Neuronal stem cell (in vitro differentiated cells): ENCODE measurements at places on chromosomes 16 and 17.

GRCh38 chr16:68179855-68180254, 56.1 kb downstream of the ESRP2 start:
- DNase-seq, result no peak

- DNase-seq, result no peak
These were observed 74.5 kb upstream of the METRNL start for GRCh38 chr17:83004791-83005380.

- no peak for DNase-seq
These were observed 256.9 kb upstream of the SALL1 start for GRCh38 chr16:51407921-51408320.

- DNase-seq, result no peak
These were observed 177.9 kb downstream of the SEC14L1 start for GRCh38 chr17:77318491-77319210.

DNA sequence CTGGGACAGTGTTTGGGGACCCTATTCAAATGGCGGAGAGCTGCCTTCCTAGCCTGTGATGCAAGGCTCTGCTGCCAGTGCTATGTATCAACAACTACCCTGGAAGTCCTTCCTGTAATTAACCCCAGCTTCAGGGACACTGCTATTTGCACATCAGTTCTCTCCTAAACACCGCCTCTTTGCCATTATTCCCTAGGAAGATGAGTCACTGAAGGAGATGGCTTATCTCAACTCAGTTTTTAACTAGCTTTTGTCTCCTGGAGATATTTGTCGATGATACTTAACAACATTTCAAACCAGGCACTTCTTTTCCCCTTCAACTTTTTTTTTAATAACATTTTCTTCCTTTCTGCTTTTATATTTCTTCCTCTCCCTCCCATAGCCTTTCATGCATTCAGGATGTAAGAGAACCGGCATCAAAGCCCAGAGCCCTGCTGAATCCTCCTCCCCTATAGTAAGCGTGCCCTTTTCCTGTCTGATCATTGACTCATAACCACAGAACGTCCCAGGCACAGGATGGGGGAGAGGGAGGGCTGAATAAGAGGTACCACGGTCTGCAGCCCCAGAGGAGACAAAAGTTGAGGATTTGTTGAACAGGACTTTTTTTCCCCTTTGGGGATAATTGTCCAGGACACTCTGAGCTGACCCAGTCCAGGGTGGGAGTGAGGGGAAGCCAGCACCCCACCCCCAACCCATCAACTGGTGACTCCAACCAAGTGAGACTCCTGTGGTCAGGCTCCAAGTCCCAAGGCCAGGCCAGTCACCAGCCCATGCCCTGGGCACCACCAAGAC, 387.8 kb upstream of the SALL1 start:
- no peak for DNase-seq

DNA sequence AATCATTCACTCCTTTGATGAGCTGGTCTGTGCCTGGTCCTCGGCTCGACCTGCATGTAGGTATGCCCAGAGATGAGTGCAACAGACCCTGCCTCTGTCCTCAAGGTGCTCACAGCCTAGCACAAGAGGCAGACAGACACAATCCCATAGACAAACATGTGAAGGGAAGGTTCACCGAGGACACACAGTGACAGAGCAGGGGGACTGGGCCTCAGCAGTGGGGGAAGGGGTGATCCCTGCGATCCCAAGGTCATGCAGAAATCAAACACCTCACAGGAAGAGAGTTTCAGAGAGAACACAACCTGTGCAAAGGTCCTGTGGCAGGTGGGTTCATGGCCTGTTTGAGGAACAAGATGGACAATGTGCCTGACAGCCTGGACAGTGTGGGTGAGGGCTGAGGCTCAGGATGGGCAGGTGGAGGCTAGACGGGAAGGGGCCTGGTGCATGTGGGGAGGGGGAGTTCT, 4.2 kb upstream of the VASN start:
- DNase-seq, result no peak

DNA sequence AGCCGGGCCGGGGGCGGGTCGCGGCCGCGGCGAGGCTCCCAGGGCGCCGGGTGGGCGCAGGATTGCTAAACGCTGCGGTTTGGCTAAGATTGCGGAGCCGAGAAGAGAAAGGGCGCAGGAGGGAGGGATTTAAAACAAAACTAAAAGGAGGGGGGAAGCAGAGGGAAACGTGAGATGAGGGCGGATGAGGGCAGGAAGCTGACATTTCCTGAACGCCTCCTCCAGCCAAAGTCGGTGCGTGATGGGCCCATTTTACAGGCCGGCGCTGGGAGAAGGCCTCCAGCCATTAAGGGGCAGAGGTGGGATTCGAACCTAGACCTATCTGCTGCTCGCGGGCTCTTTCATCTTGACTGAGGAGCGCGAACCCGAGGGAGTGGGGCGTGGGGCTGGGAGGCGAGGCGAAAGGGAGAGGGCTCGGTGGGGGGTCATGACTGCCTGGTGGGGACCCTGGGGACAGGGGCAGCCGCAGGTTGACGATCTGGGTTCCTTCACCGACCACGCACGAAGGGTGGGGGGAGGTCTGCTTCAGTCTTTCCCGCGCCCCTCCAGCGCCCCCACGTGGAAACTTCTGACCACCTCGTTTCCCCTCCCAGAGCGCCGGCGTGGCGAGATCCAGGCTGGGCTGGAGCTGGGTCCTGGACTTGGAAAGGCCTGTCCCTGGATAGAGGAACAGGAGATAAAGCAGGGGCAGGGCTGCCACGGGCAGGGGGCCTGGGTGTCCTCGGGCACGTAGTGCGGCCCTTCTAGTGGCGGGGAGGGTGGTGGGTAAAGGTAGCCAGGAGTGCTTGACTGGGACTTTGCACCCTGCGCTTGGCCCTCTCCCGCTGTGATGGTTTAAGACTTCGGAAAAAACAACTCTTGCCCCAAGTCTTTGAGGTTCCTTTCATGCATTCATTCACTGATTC, 3.8 kb upstream of the TAC4 start:
- peak; percentile 72 for DNase-seq

GRCh38 chr17:13346996-13347762, 254.6 kb downstream of the HS3ST3A1 start:
- DNase-seq, result no peak
